Psoas muscle (tissue), 8 donors: ENCODE measurements at places on chromosomes 16 and 17.

GRCh38 chr17:44322236-44322895, 2.3 kb downstream of the SLC25A39 start:
- DNase-seq, result peak; percentile 42

GRCh38 chr16:86353148-86353547, 157.2 kb upstream of the FOXF1 start:
- DNase-seq, result no peak

GRCh38 chr17:35083071-35083470, 19.6 kb upstream of the RFFL start:
- no peak for DNase-seq

DNA sequence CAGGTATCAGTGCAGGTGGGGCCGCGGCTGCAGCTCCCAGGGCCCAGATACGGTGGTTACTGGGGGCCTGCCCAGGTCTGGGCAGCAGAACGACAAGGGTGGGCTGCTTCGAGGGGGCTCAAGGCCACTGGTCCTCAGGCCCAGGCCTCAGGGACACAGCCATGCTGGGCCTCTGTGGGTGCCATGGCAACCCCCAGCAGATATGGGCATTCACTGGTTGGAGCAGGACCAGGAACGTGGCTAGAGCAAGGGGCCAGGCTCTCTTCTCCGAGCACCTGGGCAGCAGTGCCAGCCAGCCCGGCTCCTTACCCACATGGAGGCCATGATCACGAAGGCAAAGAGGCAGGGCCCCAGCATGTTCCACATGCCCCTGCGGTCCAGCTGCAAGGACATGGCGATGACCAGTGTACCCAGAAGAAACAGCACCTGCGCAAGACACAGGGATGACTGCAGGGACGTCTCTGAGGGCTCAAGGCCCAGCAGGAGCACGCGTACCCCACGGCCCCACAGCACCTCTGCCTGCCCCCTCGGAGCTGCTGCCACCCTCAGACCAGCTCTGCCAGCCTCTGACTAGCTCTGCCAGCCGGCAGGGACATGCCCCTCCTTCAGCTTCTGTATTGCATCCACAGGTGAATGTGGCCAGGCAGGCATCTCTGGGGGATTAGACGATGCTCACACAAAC, 2.1 kb upstream of the MRPL28 start:
- DNase-seq, result no peak

DNA sequence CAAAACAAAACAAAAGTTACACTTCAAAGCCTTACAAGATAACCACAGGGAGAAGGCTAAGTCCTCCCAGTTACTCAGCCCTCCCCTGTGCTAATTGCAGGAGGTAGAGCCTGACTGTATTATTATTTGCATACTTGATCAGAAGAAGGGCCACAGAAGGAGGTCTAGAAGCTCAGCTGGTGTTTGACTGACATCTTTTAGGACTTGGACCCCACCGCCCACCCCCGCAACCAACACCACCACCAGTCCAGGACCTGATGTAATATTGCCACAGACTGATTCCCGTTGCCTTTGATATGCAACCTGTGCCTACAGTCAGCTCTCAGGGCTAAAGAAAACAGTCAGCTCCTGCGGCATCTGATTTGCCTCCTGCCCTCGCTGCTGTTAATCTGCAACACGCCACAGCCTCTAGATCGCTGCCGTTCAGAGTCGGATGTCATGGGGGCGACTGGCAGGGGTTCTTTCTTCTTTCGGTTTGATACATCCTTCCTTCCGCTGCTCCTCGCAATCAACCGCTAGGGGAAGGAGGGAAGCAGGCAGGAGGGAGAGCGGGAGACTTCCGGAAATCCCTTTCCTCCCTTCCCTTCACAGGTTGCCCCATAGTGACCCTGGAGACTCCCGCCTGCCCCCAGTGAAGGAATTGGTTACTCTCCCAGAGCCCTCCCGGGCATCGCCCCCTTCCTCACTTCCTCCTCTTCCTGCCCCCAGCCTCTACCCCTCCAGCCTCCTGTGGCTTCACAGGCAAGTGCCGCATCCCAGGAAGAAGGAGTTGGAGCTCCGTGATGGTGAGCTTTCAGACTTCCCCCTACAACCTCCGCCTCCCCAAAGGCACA, 90.5 kb upstream of the SOX9 start:
- peak; percentile 47 for DNase-seq

- no peak for DNase-seq
Measured at GRCh38 chr17:72476575-72476986, 355.8 kb downstream of the SOX9 start.

GRCh38 chr16:117379-118365, 20.8 kb downstream of the NPRL3 start:
- peak; percentile 42 for DNase-seq

- DNase-seq, result no peak
Measured at GRCh38 chr17:67466251-67466796, 89.2 kb downstream of the PITPNC1 start.

DNA sequence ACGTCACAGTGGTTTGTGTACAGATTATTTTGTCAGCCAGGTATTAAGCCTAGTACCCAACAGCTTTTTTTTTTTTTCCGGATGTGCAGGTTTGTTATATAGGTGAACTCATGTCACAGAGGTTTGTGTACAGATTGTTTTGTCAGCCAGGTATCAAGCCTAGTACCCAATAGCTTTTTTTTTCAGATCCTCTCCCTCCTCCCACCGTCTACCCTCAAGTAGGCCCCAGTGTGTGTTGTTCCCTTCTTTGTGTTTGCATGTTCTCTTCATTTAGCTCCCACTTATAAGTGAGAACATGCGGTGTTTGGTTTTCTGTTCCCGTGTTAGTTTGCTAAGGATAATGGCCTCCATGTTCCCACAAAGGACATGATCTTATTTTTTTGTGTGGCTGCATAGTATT, 19.9 kb downstream of the RPTOR start:
- DNase-seq, result no peak

DNA sequence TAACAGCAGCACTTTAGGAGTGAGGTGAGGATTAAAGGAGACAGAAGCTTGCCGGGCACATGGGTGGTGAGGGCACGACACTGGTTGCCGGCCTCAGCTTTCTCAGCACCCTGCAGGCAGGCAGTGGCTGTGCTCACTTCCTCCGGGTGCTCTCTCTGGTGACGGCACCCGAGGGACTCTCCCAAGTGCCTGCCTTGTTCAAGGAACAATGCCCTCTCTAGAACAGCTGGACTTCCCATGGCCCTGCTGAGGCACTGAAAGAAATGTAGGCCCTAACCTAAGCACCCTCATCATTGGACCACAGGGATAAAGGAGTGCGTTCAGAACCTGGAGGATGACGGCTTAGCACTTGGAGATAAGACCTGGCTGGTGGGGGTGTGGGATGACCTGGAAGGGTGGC, 72.7 kb downstream of the N4BP1 start:
- no peak for DNase-seq

- DNase-seq, result no peak
Measured at GRCh38 chr17:4511199-4511932, 12.7 kb downstream of the SPNS2 start.
